ENCODE measurements at places on chromosomes 5 and 9. TPM values are rescaled to one million over a fixed set of nuclear protein-coding genes. Genes with fewer than 3 reads are reported as not detected.

The TMEM232 gene
- total RNA-seq, result 0.10 TPM

The FRMD3 gene
- 5.4 TPM for total RNA-seq

The CAMLG gene
- total RNA-seq, result 28.3 TPM

The SPINK7 gene
- total RNA-seq, result not detected

The EQTN gene
- total RNA-seq, result not detected

The PTGES2 gene
- 99.8 TPM for total RNA-seq

The TLE1 gene
- total RNA-seq, result 80.1 TPM

The LHX3 gene
- 0.08 TPM for total RNA-seq
